ENCODE measurements at places on chromosomes 12 and 14.

DNA sequence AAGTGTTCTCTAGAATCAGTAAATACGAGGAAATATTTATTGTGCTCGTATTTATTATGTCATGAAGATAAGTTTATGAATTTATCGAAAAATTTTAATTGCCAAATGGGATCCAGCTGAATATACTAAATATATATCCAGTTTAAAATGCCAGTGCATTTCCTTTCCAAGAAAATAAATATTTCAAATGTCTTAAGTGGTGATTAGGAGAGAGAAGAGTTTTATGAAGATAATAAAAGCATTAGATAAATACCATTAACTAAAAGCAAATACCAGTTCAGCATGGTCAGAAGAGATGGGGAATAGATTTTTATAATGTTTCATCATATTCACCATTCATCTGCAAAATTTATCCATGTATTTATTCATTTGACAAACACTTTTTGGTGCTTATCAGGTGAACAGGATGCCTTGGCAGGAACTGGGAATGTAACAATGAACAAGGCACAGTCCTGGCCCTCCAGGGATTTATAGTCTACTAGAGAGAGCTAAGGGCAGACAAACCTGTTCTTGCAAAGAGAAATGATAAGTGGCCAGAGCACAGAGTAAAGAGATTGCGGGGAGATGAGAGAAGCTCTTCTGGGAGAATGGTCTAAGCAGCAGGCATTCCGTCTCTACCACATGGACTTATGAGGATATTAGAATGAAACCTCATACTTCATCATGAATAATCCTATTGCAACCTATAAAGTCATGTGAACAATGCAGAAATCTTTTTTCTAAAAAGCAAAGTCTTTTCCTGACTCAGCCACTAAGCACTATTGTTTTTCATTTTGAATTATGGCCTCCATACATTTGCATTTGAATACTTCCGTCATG lies 143.7 kb upstream of the ABCD2 start:
- no peak for DNase-seq

DNA sequence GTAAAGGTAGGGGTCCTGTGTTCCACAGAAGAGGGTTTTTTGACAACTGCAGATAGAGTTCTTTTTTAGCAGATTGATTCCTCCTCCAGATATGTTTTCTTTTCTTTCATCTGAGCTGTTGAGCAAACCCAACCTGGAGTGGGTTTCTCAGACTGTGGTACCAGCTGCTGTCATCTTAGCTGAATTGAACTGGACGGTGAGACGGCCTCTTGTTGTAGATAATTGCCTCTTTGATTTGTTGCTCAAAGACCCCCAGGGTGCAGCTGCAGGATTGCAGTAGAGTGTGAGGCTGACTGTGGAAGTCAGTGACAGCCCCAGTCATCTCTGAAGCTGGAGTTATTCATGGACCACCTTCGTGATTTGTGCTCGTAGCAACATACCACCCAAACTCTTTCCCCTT lies 317.7 kb downstream of the AACS start:
- no peak for DNase-seq

DNA sequence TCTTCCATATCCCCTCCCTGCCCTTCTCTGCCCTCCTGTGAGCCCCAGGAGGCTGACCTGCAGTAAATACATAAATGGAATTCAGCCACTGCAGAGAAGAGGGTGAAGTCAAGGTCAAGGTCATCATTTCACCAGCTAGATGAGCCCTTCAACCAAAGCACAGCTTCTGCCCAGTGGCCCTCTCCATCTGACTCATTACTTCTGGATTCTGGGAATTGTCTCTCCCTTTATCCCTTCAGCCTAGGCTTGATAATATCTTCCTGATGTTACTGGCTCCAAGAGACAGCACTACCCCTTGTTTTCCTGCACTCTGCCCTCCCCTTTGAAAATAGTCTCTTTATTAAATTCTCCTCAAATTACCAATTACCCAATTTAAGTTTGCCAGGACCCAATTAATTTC lies 64.5 kb downstream of the TTC9 start:
- no peak for DNase-seq

- DNase-seq, result no peak
These were observed 48.2 kb downstream of the FOXA1 start for GRCh38 chr14:37546621-37547447.

GRCh38 chr12:83945871-83946270 lies 966.7 kb downstream of the SLC6A15 start:
- no peak for DNase-seq

DNA sequence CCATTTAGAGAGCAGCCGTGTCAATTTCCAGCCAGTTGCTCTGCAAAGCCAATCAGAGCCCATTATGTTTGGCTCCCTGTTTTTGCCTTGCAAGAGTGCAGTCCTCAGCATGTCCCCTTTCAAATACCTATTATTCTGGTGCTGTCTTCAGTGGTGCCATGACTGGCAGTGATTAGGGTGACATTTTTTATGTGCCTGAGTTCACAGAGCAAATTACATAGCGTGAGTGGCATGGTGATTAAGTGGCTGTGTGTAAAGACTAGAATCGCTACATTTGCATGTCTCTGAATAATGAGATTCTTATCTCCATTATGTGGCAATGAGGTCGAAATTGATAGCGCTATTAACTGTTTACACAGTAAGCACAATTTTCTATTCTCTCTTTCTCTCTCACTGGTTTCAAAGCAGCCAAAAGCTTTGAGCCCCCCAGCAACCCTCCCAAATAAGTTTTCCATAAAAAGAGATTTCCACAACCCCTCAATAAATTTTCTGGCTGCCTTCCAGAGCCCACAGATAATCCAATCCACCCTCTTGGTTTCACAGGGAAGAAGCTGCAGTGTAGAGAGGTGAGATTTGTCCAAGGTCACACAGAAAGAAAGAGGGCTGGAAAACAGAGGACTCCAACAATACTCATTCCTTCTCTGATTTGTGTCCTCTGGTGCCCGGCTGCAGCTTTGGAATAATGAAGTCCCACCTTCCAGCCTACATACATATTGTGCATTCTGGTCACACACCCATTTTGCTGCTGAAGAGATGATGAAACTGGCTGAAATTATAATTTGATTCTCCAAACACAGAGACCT lies 58.8 kb upstream of the NUDT4 start:
- no peak for DNase-seq

- no peak for DNase-seq
These were observed 15.0 kb upstream of the TMTC2 start for GRCh38 chr12:82671673-82672195.

DNA sequence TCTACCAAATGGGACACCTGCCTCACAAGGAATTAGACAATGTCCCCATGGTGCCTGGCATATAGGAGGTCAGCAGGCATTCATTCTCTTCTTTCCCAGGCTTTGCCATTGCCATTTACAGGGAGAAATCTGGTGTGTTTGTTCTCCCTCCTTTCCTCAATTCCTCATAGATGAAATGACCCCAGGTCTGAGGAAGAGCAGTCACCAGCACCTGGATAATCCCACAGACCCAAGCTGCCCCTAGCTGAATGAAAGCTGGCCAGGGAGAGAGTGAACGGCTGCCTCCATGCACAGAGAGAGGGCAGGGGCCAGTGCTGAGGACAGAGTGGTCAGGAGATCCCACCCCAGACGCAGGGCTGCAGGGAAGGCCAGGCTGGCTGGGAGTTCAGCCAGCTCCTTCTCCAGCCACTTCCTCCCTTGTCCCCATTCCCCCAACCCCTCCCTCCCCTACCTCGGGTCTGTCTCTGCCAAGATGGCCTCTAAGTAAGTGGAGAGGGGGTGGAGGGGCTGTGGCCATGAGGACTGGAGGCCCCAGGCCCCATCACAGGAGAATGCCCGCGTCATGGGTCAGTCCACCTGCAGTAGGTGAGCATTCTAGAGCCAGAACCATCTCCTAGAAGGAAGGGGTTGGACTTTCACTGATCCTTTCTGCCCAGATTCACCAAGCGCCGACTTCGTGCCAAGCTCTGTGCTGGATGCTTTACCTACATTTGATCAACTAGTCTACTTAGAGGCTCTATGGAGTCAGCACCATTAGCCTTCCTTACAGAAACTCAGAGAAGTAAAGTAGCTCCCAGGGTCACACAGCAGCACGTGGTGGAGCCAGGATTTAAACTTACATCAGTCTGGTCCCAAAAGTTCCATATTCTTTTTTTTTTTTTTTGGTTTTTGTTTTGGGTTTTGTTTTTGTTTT lies 2.0 kb upstream of the KRT4 start:
- no peak for DNase-seq

GRCh38 chr12:40382217-40382616 lies 157.4 kb downstream of the LRRK2 start:
- DNase-seq, result no peak

DNA sequence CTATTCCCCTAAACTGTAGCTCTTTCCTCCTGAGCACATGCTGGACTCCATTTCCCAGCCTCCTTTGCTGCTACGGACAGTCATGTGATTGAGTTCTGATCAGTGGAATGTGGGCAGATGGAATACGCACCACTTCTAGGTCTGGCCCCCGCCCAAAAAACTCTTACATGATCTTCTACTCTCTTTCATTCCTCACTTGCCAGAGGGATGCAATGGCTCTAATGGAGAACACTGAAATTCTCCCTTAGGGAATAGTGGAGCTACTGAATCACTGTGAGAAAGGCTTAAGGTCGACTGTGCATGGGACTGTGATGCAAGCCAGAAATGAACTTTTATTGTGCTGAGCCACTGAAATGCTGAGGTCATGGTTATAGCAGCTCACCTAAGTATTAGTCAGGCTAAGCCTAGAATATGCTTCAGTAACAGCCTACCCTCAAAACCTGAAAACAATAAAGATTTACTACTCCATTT lies 13.0 kb upstream of the TMED2 start:
- no peak for DNase-seq

DNA sequence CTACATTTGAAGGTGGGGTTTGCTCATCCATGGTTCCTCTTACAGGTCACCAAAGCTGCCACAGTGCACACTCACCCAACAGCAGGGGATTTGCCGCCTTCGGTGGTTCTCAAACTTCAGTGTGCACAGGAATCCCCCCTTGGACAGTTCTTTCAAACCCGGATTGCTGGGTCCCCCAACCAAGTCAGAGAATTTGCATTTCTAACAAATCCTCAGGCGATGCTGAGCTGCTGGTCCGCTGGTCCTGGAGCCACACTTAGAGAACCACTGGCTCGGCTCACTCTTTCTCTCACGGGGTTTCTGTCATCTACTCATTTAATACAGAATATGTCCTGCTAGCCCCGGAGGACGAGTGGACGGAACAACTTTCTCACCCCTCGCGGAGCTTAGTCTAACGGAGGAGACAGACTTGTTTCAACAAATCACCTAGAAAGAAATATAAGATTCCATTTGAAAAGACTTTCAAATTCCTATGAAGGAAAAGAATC lies 24.1 kb upstream of the ZFP36L1 start:
- no peak for DNase-seq

GRCh38 chr12:8065991-8066594 lies at the start of gene C3AR1:
C3AR1 (minus strand) TSS chr12:8066359; CDS start chr12:8060185, 6,174 bp downstream.
- peak; percentile 86 for DNase-seq

GRCh38 chr14:60648934-60649874 lies at the start of gene SIX1:
SIX1 (minus strand) TSS chr14:60649477; CDS start chr14:60649189, 288 bp downstream.
- DNase-seq, result peak; percentile 80
